ENCODE measurements at places on chromosomes 13 and 19.

DNA sequence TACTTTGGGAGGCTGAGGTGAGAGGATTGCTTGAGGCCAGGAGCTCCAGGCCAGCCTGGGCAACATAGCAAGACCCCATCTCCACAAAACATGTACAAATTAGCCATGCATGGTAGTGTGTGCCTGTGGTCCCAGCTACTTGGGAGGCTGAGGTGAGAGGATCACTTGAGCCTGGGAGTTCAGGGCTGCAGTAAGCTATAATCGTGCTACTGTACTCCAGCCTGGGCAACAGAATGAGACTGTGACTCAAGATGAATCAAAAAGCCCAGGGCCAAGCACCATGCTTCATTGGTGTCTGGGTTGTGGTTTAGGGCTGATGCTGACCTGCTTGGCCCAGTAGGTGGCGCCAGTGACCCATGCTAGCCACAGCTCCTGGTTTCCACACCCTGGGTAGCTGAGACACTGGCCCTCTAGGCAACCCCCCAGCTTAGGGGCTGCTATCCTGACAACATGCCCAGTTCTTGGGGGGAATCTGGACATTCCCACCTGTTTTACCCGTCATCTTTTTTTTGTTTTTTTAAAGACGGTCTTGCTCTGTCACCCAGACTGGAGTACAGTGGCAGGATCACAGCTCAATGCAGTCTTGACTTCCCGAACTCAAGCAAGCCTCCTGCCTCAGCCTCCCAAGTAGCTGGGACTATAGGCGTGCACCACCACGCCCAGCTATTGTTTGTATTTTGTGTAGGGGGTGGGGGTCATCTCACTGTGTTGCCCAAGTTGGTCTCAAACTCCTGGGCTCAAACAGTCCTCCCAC is 5.5 kb downstream of the CCDC124 start:
- peak; percentile 71 for DNase-seq

- DNase-seq: no peak
Observed at GRCh38 chr19:6754653-6755463, 12.4 kb downstream of the SH2D3A start.

DNA sequence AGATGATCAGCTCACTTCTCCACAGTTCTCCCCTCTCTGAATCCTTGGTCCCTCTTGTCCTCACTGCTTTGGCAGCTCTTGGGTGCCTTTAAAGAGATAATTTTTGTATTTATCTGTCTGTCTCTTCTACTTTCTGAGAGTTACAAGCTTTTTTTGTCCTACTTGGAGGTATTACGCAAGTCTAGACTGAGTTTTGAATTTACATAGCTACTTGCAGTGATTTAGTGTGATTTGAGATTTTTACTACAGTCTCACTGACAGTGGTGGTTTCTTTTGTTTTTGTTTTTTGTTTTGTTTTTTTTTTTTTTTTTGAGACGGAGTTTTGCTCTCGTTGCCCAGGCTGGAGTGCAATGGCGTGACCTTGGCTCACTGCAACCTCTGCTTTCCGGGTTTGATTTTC is 22.1 kb downstream of the URI1 start:
- no peak for DNase-seq

DNA sequence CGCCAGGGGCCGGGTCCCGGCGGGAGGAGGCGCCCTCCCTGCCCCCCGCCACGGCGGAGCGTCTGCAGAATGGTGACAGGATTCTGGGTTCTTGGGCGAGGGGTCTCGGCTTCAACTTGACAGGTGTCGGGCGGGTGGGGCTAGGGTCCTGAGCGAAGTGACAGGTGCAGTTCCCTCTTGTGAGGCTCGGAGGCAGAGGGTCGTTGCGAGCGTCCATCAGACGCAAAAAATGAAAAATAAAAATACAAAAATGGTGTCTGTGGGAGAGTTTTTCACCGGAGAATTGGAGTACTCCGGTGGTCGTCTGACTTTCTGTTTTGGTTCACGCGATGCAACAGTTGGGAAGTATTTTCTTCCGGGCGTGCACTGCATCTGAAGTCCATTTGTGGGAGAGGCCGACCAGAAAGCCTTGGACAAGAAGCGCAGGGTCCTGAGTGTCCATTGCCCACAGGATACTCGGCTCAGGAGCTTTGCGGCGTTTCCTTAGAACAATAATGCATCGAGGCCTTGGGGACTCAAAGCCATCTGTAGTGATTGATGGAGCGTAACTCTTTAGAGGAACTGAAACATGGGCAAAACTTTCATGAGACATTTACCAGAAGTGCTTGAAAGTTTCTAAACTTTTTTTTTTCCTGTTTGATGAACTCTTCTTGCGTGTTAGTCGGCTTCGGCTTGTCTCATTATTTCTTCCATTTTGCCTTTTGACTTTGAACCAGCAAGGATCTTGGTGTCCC is 759 bp downstream of the RB1 start:
- DNase-seq: no peak

DNA sequence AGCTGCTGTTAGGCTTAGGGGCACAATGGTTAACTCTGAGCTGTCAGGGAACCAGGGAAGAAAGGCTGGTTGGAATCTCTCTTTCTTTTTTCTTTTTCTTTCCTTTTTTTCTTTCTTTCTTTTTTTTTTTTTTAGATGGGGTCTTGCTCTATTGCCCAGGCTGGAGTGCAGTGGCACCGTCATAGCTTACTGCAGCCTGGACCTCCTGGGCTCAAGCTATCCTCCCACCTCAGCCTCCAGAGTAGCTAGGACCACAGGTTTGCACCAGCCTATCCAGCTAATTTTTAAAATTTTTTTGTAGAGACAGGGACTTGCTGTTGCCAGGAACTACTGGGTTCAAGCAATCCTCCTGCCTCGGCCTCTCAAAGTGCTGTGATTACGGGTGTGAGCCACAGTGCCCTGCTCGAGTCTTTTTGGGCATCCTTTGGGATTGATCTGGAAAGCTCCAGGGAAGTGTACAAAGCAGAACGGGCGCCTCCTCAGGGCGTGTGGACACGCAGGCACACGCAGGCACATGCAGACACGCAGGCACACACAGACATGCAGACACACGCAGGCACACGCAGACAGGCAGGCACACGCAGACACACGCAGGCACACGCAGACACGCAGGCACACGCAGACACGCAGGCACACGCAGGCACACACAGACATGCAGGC is 99.2 kb downstream of the GADD45B start:
- no peak for DNase-seq

DNA sequence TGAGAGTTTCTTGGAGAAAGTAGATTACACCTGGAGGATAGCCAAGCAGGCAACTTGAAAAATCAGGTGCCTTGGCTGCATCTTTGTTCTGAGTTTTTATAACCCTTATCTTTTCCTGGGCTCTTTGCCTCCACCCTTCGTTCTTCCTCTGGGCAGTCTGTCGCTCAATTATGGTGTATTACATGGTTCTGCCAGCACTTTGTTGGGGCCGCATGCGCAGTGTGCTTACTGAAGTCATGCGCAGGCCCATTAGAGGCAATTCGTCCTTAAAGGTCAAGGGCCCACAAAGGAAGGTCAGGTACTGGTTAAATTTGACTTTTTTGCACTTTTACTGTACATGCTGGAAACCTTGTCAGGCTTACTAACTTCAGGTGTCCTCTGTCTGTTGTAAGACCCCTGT is 761.9 kb upstream of the SLITRK5 start:
- DNase-seq: no peak

DNA sequence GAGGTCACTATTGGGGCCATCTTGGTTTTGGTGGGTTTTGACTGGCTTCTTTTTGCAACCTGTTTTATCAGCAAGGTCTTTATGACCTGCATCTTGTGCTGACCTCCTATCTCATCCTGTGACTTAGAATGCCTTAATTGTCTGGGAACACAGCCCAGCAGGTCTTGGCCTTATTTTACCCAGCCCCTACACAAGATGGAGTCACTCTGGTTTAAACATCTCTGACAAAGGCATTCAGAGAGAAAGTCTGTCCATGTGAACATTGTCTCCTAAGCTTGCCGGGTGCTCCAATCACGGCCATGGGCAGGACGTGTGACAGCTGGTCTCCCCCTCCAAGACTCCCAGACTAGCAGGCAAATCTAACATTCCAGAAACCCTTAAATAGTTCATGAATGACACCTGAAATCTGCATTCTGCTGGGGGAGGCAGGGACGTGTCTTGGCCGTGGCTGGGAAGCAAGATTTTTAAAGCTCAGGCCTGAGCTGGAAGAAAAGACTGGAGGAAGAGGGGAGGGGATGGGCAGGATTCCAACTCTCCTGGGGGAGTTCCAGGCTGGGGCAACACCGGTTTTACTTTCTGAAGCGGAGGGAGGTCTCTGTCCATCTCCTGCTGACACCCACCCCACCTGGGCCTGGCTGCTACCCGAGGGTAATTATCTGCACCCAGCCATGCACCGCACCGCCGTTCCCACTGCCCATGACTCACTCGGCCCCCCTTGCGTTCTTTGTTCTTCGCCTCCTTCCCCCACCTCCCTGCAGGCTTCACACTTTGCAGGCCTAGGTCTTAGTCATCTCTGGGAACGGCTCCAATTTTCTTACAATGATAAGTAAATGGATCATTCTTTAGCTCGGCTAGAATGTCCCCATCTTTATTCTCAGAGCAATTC is 11.6 kb upstream of the OR1M1 start:
- no peak for DNase-seq

- no peak for DNase-seq
Observed at GRCh38 chr19:10205636-10206035, 10.9 kb upstream of the DNMT1 start.

GRCh38 chr13:27489456-27489855 is 39.1 kb upstream of the MTIF3 start:
- no peak for DNase-seq

DNA sequence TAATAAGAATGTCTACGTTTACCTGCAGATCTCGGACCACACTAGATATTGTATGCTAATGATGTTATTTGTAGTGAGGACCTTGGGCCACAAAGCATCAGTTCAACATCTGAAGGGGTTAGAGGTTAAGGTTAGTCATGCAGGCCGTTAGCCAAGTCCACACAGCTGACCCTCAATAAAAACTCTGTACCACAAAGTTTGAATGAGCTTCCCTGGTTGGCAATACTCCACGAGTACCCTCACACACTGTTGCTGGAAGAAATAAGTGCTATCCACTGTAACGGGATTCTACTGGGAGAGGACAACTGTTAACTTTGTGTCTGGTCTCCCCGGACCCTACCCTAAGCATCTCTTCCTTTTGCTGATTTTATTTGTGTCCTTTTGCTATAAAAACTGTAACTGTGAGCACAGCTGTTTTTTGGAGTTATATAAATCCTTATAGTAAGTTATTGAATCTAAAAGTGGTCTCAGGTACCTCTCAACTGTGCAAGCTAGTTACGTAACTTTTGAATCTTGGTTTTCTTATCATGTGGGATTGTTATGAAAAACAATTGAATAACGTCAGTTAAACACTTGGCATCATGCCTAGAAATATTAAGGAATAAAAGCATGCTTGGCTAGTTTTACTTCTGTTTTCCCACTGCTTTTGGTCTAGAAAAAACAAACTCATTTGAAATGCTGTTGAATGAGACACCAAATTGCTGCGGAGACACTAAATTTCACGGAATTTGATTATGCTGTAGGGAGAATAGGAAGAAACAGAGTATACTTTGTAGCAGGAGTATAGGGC is 181.5 kb downstream of the DNAJC3 start:
- no peak for DNase-seq

DNA sequence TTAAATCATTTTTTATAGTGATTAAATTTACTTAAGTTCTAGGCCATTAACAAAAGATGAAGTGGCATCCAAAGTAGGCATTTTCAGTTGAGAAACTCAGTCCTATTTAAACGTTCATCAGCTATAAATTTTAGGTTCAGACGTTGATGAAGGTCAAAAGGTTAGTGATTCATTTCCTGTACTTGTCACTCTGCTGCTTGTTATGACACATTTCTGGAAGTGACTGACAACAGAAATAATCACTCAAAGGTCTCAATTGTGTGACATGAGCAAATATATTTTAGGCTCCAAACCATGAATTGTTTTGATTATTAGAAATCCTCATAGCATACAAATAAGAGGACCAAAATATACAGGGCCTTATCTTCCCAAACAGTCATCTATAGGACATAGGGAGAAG is 10.3 kb upstream of the EDNRB start:
- DNase-seq: no peak

DNA sequence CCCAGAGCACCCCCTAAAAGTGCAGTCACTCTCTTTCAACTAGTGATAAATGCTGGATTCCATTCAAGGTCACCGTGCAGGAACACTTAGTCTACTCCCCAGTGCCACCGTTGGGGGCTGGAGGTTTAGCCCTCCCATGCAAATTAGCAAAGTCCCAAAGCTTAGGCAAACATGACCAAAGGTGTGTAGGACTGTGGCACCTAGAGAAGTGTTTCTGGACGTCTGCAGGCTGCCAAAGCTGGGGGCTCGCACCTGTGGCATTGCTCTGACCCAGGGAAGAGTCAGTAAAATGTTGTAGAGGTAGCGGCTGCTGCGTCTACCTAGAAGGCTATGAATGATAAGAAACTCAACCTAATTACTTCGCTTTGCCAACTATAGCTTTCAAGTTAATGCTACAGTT is 13.9 kb downstream of the COL4A1 start:
- DNase-seq: no peak

All from T follicular helper cell (primary cell).